Heart right ventricle (tissue), 16 donors: ENCODE measurements at places on chromosomes 3 and 15. TPM values are rescaled to one million over a fixed set of nuclear protein-coding genes. Genes with fewer than 3 reads are reported as not detected.

DNA sequence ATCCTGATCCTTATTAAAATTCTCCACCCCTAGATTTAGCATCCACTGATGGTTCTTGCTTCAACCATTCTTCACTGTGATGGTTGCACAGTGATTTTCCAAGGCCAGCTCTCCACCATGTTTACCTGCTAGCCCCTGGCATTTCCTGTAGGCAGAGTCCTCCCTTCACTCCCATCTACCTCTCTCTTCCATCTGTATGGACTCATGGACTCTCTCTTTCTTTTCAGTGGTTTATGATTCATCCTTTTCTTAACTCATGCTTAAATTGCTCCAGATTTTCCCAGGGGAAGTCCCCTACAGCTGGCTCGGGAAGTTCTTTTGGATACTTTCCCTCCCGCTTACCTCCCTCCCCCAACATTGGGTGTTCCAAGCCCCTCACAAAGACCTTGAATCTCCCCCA, 18.7 kb downstream of the TGM4 start:
- no peak for DNase-seq
- H3K27ac ChIP-seq, result no peak overlapping the region
- no peaks in the 10 kb centered on the region for H3K36me3 ChIP-seq

ACKR4 gene
- total RNA-seq, result 0.85 TPM

RAP2B gene
- total RNA-seq, result 3.0 TPM

GRCh38 chr3:99877031-99877579, 59.4 kb downstream of the CMSS1 start:
- no peaks in the 10 kb centered on the region for H3K27me3 ChIP-seq
- H3K27ac ChIP-seq, result peak overlapping the region; percentile 89
- no peaks in the 10 kb centered on the region for H3K36me3 ChIP-seq
- H3K4me1 ChIP-seq, result peaks cover 49% of the 10 kb centered on the region
